ENCODE measurements at places on chromosomes 1 and 21.
A peak's percentile ranks its signal among the peaks of the same experiment; 100 is the strongest.

GRCh38 chr1:230857822-230858221 lies 10.5 kb downstream of the C1orf198 start:
- DNase-seq: no peak

GRCh38 chr1:8472668-8473067 lies 154.8 kb downstream of the SLC45A1 start:
- DNase-seq: peak; percentile 75

GRCh38 chr1:36479505-36480051 lies 3.1 kb downstream of the CSF3R start:
- no peak for DNase-seq

DNA sequence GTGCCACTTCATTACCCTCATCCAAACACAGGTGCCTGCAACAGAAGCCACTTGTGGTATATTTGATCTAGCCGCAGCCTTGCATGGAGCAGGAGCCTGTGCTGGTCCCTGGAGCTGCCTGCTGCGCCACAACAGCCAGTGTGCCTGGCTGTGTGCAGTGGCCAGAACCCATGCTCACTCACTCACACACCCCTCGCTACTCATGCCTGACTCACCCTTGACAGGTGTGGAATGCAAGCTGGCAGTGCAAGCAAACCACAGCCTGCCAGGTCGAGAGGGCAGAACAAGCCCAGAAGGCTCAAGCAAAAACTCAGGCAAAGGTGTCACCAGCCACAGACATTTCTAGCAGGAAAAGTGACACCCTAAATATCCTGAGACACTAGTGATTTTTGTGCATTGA lies 1510.9 kb downstream of the KCNT2 start:
- peak; percentile 81 for DNase-seq

DNA sequence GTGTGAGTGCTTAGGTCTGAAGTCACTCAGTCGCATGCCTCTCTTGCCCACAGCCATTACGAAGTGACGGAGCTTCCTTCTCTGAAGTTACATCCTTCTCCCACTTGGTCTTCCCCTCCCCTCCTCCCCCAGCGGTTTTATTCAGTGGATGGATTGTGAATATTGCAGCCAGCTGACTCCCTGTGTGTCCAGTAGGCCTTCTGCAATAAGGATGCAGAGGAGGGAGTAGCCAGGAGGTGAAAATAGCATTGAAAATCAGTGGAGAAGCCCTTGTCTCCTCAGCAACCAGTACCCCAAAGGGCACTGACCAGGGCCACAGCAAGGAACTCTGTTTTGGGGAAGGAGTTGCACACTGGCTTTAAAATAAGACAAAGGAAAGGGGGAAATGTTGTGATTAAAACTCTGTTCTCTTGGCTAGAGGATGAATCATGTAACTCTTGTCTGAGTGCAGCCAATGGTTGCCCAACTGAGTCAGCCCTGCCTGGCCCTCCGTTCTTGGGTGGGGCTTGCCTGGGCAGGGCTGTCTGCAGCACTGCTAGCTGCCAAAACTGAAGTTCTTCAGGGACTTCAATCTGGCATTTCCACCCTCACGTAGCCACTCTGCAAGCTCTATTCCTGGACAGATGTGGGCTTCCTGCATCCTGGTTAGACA lies 4.3 kb downstream of the S100A10 start:
- DNase-seq: no peak

GRCh38 chr1:236534151-236534651 lies 10.4 kb downstream of the LGALS8 start:
- DNase-seq: no peak

- DNase-seq: no peak
Observed at GRCh38 chr1:93288558-93288957, 57.1 kb upstream of the DR1 start.

GRCh38 chr1:193368302-193368701 lies 181.9 kb upstream of the B3GALT2 start:
- peak; percentile 38 for DNase-seq

DNA sequence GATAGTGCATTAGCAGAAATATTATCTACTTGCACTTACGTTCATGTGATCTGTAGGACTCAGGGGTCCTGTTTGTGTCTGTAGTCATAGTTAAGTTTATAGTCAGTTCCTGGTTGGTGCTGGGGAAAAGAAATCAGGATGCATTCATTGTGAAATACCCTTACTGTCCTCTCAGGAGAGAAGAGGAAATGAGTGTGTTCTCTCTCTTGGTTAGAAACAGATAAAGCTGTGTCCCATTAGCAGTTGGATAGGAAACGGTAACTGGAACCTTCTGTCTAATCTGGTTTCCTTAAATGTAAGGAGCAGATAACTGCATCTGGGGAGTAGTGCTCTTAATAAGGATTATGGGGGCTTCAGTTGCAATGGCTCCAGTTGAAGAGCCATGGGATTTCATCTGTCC lies 8.9 kb downstream of the SDCCAG8 start:
- DNase-seq: no peak

DNA sequence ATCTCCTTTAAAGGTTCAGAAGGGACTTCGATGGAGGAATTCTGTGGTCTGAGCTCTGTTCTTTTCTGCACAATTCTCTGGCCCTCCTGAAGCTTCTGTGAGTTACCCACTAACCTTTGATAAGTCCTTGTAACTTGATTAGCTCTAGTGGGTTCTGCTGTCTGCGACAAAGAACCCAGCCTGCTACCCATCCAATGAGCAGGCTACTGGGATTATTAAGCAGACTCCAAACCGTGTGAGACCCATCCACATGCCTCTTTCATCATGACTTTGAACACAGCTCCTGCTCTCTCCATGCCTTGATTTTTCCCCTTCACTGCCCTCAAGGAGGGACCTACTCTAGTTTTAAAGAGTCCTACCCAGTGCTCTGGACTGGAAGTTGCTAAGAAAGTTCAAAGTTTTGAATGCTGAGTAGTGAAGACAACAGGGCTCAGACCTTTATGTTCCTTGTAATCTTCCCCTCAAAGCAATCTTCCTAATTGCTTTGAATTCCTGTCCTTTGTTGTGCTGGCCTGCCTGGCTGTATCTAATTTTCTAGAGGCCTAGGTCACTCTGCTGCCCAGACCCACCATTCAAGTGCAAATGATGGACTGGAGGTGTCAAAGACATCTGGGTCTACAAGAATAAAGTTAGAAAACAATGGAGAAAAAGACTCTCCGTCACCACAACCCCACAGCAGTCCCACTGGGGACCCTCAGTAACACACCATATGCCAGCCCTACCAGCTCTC lies 146.9 kb downstream of the RHOU start:
- no peak for DNase-seq

DNA sequence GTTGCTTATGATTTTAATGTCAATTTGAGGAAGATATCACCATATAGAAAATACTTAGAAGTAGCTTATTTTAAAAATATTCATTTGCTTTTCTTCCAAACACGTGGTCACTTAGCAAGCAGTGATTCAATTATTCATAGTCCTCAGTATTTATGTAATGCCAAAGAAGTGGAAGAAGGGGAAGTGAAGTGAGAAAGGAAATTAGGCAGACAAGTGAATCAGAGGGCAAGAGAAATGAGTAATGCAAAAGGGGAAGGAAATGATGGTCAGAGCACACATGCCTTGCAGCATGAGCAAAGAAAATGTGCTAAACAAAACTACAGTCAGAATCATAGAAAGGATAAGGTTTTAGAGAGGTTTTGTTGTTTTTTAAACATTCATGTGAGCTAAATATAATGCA lies 31.8 kb downstream of the SDCCAG8 start:
- DNase-seq: no peak

GRCh38 chr1:40763742-40764532 lies 19.6 kb upstream of the KCNQ4 start:
- DNase-seq: peak; percentile 68

GRCh38 chr21:41836166-41837015 lies 42.8 kb downstream of the PRDM15 start:
- no peak for DNase-seq

DNA sequence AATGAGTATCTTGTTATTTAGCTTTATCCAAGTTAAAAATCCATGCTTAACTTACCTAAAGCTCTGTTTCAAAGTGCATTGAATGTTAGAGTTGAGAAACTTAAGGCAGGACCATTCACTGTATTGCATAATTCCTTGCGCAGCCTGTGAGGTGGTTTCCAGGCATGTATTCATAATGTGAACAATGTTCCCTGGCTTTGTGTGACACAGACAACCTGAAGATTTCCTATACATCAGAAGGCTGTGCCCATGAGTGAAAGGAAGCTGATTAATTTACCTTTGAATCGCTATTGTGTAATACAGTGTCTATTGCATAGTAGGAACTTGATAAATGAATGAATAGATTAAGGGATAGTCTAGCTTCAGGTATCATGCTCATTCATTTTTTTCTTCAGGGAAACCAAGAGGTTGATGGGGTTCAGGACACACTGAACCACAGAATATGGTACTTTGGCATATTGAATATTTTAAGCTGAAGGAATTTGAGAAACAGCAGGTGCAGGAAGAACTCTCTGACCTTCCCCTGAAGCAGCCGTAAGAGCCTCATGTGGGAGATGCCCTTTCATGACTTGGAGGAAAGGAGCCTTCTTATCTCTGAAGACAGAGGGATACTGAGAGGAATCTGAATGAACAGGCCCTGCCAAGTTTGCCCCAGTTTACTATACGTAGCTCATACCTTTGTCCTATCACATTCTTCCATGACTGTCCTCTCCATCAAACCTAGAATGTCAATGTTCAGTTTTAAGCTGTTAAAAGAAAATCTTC lies 88.6 kb upstream of the GNG12 start:
- no peak for DNase-seq

DNA sequence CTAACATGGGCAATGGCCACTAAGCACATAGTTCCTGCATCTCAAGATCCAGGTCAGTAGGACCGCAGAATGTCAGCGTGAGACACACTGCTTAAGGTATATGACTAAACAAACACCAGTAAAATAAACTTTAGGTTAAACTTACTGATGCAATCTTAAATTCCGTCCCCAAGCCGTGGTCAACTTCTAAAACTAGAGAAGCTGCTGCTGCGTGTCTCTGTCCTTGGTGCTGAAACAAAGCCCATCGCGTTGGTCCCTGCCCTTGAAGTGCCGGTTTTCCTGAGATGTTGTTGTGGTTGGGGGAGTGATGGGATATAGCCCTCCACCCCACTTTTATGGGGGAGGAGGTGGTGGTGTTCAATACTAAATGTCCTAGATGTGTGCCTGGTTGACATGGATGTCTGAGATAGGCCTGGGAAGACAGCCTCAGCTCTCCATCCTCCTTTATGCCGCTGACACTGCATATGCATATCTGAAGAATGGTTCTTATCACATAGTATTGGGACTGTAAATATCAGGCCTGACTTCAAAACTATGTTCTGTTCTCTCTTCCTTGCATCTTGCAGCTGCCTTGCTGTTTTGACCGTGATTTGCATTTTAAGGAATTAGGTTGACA lies 72.0 kb upstream of the KCNA3 start:
- DNase-seq: peak; percentile 54

GRCh38 chr1:42319128-42319851 lies 15.7 kb downstream of the FOXJ3 start:
- no peak for DNase-seq

DNA sequence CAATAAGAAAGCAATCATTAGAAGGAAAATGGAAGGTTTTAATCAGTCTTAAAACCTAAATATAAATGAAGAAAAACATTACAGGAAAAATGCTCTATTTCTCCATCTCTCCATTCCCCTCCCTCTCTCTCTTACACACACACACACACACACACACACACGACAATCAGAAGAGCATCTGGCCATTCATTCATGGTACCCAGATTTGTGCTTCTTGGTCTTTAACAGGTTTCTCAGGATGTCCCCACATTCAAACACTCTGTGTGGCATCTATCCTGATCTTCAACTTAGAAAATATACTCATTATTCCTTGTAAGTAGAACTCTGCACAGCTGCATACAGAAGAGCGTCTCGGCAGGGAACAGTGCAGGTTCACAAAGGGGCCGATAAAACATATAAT lies 779 bp downstream of the LRRC40 start:
- no peak for DNase-seq

DNA sequence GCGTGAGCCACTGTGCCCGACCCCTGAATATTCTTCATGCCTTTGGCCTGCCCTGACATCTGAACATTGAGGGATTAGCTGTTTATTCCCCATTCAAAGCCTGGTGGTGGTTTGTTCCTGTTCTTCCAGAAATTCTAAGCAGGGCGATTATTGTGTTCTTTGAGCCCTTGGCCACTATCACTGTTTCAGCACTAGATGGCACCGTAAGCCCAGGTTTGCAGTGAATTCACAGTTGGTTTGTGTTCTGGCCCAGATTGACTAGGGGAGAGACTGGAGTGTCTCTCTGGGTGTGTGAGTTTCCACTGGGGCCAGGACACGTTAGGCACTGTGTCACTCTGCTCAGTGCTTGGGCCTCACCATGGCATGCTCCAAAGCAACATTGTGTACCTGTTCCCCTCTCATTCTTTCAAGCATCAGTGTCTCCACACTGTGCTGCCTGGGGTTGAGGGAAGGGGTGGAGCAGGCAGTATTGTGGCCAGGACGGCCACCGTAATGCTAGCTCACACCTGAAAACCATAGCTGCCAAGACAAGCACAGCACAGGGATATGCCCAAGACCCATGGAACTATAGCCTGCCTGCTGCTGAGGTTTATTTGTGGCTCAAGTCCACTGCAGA lies 52.7 kb downstream of the PKN2 start:
- peak; percentile 22 for DNase-seq

DNA sequence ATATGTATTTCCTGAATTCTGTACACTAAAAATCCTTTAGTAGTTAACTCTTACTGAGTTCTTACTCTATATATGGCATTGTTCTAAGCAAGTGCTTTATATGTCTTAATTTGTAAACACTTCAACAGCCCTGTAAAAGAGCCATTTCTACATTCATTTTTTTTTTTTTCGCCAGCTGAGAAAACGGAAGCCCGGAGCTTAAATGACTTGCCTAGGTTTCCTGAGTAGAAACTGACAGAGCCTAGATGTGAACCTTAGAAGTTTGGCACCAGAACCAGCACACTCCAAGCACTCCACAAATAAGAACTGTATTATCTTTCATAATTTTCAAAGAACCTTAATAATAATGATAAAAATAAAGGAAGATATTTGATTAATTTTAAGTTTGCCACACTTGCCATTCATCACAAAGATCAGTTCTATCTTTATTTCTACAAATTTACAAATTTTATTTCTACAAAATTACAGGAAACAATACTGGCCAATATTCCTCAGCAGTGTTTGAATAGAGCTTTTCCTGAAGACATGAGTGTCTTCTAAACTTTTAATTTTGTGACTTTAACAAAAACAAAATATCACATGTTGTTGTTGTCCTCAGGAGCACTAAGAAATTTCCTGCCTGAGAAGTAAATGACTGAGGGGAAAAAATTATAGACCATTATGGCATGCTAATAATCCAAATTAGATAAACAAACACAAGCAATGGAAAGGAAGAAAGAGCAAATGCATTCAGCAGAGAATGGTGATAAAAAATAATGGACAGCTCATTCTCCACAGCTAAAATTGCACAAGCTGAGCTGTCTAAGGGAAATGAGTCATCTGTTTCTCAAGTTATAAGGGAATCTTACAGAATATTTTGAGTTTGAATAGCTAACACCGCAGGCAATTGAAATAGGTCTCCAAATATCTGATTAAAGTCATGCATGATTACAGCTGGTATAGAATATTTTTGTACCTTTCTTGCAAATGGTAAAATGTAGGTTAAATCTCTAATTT lies 71.2 kb downstream of the DPYD start:
- DNase-seq: peak; percentile 37

DNA sequence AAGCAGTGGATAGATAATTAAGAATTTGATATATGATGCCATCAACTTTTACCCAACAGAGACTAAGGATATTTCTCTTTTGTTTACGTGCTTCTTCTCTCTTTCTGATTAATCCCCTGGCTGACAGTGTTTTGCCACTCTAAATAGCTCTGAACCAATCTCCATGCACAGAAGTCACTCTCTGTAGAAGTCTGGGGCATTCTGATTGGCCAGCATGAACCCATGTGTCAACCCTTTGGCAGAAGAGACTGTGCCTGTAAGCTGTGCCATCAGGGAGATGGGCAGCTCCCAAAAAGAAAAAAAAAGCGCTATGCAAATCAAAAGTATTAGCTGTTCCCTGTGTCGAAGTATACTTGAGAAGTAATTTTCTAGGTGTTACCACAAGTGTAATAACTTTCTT lies 34.1 kb upstream of the NRIP1 start:
- no peak for DNase-seq
